ENCODE measurements at places on chromosomes 2 and 18. TPM values are rescaled to one million over a fixed set of nuclear protein-coding genes. Genes with fewer than 3 reads are reported as not detected.

Gene POTEC
- not detected for total RNA-seq

Gene CENPA
- total RNA-seq = 43.6 TPM

Gene MARCHF4
- total RNA-seq = not detected

Gene C2orf76
- total RNA-seq = 11.1 TPM

Gene DUSP19
- total RNA-seq = 5.0 TPM

Gene PKDCC
- total RNA-seq = not detected

Gene ALPI
- total RNA-seq = not detected

- DNase-seq = no peak
These were observed 82.3 kb downstream of the POLR1A start for GRCh38 chr2:86023366-86023712.

DNA sequence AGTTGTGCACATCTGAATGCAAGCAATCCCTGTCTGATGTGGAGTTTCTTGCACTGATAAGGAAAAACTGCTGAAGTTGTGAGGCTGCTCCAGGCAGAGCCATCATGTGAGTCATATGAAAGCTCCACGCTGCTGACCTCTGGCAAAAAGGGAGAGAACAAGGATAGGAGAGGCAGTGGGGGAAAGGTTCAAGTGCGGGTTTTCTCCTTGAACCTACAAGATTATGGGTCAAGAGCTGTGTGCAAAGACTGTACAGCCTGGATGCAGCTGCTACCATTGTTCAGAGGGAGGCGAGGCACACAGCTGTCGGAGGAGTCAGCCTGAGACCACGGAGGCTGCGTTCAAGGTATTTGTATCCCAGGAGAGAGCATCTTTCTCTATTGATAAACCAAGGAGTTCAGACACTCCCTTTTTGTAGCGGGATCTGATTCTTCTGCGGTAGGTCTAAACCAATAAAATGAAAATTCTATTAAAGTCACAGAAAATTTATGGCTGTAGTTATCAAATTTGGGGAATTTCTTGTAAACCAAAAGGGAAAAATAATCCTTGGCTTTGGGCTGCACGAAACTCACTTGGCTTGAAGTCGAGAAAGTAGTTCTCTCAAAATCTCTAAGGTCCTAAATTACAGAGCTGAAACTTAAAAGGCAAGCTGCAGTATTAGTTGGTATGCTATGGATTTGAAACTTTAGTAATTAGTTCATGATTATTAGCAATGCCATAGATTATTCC is at the start of gene CDK15:
CDK15 (plus strand) TSS at position 96 of the 729 bp plus-strand sequence; CDS start at position 224, 128 bp downstream.
- DNase-seq = no peak

DNA sequence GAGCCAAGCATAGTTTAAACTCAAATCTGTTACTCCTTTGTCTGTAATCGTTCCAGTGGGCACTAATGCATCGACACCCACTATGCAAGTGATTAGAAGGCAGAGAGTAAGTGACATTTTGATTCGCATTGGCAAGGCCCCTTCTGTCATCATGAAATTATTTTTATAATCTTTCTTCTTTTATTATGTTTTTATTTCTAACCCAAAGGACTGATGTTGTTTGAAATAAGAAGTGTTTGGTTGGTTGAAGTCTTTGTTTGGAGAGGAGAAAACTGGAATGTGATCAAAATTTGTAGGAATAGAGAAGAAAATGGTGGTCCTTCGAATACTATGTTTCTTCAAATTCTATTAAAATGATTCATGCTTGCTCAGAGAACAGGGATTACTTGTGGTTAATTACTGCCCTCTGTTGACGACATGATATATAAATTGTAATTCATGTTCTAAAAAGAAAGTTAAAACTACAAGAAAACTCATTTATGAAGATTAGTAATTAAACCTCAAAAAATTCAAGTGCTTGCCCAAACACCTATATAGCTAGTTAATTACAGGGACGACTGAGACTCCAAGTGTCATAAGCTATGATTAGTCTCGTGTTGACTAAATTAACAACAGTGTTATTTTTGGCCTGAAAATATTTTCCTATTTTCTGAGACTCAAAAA is 26.4 kb upstream of the TFPI start:
- no peak for DNase-seq

GRCh38 chr2:207221731-207222130 is 56.0 kb upstream of the KLF7 start:
- DNase-seq = no peak

DNA sequence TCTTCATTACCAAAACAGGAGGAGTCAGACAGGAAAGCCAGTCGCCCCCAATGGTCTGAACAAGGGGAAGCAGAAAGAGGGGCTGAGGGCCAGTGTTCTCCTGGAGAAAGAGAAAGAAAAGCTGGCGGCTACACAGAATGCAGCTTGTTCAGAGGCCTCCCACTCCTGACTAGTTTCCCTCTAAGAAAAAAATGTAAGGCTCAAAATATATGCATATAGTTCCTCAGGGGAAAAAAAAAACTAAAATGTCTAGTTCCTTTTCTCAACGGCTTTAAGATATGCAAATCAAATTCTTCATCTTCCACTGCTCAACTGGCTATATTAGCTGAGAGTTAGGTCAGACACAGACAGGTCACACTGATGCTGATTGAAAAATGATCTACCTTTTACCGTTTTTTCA is 18.6 kb downstream of the MBOAT2 start:
- DNase-seq = no peak

GRCh38 chr2:179812501-179812900 is 48.9 kb downstream of the ZNF385B start:
- DNase-seq = no peak

DNA sequence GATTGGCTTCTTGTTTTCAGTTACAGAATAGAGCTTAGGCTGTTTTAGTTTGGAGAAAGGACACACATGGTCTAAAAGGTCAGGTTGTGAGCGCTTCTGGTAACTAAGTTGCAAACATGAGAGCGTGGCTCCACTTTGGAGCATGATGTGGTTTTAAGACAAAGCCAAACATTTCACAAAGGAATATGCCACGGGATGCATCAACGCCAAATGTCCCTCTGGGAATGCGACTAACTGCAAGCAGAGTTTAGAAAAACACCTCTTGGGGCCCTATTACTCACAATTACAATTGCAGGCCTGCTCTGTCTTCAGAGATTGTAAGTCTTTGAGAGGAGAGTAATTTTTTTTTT is 25.4 kb downstream of the MYO7B start:
- DNase-seq = no peak

GRCh38 chr2:84873350-84873749 is 7.5 kb downstream of the TRABD2A start:
- DNase-seq = peak; percentile 23

- no peak for DNase-seq
These were observed 20.8 kb downstream of the RBMS1 start for GRCh38 chr2:160472839-160473251.
